ENCODE measurements at places on chromosomes 16 and 17.
A peak's percentile ranks its signal among the peaks of the same experiment; 100 is the strongest.

DNA sequence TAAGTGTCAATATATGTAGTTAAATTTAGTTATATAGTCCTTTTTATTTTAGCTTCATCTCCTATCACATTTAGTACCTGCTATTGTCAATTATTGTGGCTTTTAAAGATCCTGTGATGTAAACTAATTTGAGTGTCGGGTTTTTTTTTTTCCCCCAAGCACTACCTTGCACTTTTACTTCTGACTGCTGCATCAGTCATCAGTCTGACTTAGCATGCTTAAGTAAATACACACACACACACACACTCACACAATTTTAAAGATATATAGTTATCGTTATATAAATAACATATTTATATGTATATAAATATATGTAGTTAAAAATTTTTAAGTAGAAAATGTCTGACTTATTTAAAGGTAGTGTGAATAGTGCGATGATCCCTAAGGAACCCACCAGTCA, 127.2 kb downstream of the BCAS3 start:
- no peak for DNase-seq

- no peak for DNase-seq
Observed at GRCh38 chr16:81629034-81629802, 149.9 kb upstream of the PLCG2 start.

DNA sequence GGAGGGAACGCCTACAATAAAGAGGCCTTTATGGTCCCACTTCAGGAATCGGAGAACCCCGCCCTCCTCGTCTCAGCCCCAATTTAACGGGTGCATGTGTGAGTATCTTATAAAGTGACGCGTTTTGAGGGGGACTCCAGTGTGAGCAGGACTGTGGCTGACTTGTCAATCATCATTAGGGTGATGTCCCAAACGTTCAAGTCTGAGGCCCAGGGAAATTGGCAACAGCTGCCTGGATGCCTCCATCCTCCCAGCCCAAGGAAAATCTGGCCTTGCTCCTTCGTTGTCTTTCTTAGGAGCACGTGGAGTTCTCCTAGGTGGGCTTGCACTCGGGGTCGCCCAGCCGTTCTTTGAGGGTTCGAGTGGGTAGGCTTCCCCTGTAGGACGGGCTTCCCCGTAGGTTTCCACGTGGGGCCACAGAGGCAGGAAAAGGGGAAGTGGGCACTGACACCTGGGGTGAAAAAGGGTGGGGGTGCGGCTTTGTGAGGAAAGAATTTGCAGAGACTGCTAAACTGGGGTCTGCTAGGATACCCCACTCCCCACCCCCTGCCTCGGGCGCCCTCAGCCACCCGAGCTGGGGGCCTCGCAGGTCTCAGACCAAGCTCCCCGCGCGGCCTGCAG, 561 bp upstream of the HERPUD1 start:
- DNase-seq = no peak

GRCh38 chr17:35790841-35791240, 4.6 kb downstream of the MMP28 start:
- no peak for DNase-seq

GRCh38 chr17:9003355-9004131, 17.8 kb upstream of the NTN1 start:
- no peak for DNase-seq

- DNase-seq = no peak
Observed at GRCh38 chr17:7885367-7886226, 3.0 kb upstream of the CHD3 start.

GRCh38 chr16:57390636-57391295, 13.8 kb upstream of the CCL17 start:
- no peak for DNase-seq

DNA sequence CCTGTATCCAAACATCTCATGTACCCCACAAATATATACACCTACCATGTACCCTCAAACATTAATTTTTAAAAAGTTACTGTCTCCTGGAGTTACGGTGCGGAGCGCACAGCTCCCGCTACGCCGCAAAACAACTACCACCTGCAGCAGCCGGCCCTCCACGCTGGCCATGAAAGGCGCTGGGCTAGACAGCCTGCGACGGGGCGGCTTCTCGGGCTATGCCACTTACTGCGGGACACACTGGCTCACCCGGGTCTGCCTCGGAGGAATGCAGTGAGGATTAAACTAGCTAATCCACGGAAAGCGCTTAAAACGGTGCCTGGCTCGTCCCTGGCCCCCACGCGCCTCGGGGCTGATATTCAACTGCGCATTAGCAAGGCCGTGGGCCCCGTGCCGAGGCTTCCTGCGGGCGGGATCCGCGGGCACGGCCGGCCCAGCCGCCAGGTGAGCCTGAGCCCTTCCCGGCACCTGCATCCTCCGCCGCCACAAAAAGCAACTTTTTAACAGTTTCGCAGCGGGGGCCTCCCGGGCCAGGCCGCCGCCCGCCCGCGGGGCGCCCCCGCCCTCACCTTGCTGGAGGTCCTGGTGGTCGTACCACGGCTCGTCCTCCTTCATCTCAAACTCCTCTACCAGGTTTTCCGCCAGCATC, 633 bp downstream of the CDR2 start:
- DNase-seq = peak; percentile 25

GRCh38 chr17:40547079-40547784, 18.0 kb downstream of the CCR7 start:
- DNase-seq = no peak

DNA sequence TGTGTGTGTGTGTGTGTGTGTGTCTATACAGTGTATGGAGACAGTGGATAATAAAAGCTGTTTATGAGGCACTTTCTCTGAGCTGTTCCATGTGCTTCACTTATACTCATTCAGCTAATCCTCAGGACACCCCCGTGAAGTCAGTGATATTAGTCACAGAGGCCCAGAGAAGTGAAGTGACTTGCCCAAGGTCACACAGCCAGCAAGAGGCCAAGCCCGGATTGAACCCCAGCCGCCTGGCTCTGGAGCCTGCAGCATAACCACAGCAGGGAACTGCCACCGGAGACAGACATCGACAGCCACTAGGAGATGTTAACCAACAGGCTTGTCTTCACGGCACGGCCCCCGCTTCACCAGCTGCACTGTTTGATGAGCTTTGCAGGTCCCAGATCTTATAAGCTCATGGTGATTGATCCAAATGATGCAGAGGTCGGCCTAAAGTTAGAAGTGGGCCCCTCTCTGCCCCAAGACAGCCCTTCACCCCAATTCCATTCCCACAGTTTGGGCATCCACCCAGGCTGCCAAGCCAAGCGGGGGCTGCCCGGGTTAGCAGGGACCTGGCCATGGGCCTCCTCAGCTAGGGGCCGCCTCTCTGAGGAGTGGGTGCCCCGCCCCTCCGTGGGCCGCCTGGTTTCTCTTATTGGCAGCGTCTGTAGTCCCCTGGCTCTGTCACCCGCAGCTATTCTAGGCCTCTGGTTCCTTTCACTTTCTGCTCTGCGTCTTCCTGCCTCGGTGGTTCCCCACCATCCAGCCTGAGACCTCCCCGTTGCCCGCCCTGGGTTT, 30.9 kb downstream of the SOCS1 start:
- peak; percentile 25 for DNase-seq

DNA sequence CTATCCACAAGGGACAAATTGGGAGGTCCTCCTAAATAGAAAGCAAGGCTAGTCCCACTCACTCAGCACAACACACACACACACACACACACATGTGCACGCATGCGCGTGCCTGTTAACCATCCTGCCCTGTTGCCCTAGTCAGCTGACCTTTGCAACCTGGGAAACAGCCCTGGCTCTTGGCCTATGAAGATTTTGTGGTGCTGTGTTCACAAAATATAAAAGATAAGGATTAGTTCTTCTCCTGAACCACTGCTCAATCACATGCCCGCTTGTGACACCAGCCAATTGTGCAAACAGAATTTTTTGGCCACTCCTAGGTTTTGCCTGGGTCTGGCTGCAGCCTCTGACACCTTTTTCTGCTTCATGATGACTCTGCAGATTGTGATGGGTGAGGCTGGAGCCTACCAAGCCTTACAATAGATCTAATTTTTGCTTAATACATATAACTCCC, 3.3 kb upstream of the CES1 start:
- DNase-seq = no peak

Data from iris pigment epithelial cell (primary cell).